ENCODE measurements at places on chromosomes 2 and 18.

GRCh38 chr2:173417341-173417740 lies 62.7 kb downstream of the CDCA7 start:
- no peak for DNase-seq

DNA sequence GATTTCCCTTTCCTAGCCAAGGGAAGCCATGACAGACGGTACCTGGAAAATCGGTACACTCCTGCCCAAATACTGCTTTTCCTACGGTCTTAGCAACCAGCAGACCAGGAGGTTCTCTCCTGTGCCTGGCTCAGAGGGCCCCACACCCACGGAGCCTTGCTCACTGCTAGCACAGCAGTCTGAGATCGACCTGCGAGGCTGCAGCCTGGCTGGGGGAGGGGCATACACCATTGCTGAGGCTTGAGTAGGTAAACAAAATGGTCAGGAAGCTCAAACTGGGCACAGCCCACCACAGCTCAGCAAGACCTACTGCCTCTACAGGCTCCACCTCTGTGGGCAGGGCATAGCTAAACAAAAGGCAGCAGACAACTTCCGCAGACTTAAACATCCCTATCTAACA lies 6.8 kb upstream of the CD207 start:
- no peak for DNase-seq

DNA sequence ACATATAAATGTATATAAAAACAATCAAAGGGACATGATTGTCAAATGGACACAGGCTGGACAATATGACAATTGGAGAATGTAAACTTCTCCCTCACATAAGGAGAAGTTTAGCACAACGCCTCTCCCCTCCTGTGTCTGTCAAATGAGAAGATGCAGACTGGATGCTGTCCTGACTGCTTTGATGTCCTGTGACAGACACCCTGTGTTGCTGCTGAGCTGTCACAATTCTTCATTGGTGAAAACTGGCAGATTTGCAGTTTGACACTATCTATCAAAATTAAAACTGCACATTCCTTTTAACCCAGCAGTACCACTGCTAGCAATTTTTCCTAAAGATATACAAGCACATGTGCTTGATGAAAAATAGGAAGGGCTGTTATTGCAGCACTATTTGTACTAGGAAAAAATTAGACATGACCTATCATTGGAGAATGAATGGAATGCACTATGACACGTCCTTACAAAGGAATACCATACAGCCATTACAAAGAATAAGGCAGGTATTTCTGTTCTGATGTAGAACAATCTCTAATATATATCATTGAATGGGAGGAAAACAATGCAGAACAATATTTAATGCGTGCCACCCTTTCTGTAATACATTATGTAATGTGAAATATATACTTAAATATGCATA lies 12.4 kb downstream of the DPYSL5 start:
- no peak for DNase-seq

GRCh38 chr2:71929482-71929772 lies 218.2 kb downstream of the CYP26B1 start:
- DNase-seq = no peak

GRCh38 chr2:34836361-34836760 lies 1237.3 kb upstream of the FAM98A start:
- DNase-seq = no peak

DNA sequence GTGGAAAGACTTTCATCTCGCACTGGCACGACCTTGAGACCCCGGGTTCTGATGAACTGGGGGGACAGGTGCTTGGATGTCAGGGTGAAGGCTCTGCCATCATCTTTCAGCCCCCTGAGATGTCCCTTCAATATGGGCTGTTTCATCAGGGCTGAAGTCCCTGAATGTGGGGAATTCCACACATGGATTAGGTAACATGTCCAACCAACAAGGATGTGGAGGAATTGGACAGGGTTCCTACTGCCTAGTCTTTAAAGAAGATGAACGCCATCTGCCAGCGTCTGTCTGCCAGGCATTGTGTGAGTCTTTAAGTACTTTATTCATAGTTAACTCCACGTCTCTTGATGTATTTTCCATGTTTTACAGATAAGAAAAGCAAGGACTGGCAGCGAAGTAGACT lies 5.9 kb upstream of the GRHL1 start:
- no peak for DNase-seq

DNA sequence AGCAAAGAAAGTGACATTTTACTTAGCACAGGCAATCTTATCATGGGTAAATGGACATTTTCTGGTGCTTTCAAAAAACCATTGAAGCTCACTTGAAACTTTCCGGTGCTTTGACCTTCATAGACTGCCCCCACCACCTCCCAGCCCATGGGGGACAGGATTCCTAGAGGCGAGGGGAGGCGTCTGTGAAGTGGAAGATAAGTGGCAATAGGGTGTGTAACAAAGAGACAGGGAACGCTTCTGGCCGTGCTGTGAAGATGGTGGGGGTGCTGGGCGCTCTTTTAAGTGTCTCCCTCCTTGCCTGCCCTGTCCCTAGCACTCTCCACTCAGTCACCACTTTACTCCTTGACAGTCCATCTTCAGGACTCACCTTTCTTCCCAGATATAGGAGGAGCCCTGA lies 23.4 kb upstream of the GMPPA start:
- no peak for DNase-seq

DNA sequence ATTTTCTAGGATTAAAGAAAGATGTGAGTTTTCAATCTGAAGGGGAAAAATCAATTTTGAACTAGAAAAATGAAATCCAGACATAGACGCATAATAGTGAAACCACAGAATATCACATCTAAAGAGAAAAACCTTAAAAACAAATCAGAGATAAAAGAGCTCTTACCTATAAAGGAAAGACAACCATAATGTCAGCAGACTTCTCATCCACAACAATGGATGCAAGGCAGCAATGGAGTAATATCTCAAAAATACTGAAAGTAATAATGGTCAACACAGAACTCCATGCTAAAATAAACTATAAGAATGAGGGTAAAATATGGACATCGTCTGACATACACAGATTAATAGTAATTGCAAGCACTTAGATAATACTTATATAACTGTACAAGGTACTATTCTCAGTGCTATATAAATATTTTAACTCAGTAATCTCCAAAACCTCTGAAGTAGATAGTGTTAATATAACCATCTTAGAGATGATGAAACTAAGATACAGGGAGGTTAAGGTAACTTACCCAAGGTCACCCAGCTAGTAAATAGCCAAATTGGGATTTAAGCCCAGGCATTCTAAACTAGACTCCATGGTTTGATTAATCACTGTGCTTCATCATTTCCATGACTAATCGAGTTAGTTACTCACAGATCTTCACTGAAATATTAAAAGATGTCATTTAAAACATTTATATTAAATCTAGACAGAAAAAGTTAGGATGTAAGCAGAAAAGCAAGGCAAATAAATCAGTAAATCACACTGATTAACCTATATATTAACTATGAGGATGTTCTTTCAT lies 89.4 kb upstream of the SPTBN1 start:
- DNase-seq = no peak

- no peak for DNase-seq
These were observed 45.3 kb downstream of the TNFRSF11A start for GRCh38 chr18:62370366-62370765.

DNA sequence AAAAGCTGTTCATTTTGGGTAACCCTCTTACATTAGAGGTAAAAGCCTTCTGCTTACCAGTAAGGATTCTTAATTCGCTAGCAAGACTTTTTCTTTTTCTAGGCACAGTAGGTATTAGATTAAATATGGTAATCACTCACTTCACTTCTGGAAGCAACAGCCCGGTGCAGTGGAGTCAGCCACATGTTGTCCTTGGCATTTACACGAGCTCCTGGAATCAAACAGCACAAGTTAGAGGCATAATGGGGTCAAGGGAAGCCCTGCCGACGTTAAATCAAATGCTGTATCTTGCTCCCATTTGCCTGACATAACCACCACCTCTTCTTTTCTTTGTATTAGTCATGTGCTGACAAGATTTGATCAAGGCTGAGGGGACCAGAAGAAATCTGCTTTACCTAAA lies 174.1 kb downstream of the ANKRD44 start:
- DNase-seq = no peak

- DNase-seq = no peak
These were observed 10.8 kb upstream of the MYO1B start for GRCh38 chr2:191234376-191234775.

DNA sequence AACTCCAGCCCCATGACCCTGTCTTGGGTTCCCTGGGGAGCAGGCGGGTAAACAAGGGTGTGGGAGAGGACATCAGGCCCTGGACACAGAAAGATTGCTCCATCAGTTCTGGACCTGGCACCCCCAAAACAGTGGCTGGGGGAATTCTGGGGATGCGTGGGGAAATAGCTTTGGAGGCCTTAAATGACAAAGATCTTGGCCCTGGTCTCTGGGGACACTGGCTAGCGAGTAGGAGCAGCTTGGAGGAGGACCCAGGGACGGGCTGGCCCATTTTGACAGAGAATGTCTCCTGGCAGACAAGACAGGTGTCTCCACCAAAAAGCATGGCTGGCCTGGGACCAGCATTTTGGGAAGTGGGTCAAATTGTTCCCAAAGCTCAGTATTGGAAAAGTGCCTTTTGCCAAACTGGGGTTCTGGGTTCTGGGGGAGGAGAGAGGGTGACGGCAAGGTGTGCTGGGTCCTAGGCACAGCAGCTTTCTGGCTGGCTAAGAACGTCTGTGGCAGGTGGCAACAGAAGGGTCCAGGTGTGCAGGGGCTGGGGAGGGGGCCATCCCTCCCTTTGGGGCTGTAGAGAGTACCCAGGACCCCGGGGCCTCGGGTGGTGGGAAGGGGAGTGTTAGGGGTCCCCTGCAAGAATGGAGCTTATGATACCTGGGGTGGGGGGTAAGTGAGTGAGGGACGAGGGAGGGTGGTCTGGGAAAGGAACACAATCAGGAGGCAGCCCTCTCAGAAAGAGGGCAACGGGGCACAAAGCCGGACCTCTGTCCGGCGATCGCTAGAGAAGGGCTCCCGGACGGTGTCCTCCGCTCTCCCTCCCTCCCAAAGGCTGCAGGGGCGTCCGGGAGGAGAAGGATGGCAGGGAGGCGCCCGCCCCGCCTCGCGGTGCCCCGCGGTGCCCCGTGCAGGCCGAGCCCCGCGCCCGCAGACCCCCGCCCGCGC lies 556 bp downstream of the CYRIA start:
- DNase-seq = no peak

DNA sequence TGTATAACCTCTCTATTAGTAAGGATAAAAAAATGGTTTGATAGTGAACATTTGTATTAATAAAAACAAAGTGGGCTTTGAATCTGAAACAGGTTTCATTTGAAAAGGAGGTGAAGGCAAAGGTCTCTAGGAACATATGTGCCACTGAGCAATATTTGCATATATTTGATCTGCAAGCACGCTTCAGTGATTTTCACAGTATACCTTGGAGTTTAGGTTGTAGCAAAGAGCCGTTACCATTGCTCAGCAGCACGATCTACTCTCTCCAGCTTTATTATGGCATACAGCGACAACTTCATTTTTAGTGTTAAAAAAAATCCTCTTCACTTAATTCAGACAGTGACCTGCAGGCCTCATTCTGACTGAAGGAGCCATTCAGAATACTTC lies 75.8 kb upstream of the ZEB2 start:
- DNase-seq = no peak

DNA sequence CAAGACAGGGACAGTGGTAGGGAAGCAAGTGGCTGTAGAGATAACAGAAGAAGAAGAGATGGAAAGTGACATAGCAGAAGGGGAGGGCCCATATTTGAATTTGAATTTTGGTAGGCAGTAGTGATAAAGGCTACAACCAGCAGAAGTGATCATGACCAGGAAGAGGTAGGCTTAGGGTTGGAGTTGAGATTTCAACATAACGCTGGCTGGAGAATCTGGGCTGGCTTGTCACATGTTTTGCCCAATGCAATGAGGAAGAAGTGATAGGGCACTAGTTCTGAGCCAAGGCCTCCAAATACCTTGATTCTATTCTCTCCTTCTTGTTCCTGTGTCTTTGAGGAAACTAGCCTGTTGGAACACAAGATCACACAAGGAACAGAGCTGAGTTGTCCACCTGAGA lies 69.4 kb downstream of the SCG2 start:
- DNase-seq = no peak

DNA sequence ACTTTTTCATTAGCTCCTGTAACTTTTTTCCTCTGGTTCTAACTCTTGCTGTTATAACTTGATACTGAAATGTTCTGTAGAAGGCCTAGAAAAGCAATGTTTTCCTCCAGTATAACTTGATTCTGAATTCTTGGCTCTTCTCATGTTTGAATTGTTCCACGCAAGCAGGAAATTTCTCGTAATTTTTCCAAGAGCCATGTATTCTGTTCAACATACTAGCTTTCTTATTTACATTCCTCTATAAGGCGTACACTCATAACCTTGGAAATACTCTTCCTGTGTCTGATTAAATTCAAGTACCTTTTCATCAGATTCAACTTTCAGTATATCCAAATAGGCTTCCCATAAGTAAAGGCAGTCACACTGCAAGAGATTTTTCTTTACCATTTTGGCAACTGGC lies 109.1 kb downstream of the SMAD2 start:
- DNase-seq = no peak

DNA sequence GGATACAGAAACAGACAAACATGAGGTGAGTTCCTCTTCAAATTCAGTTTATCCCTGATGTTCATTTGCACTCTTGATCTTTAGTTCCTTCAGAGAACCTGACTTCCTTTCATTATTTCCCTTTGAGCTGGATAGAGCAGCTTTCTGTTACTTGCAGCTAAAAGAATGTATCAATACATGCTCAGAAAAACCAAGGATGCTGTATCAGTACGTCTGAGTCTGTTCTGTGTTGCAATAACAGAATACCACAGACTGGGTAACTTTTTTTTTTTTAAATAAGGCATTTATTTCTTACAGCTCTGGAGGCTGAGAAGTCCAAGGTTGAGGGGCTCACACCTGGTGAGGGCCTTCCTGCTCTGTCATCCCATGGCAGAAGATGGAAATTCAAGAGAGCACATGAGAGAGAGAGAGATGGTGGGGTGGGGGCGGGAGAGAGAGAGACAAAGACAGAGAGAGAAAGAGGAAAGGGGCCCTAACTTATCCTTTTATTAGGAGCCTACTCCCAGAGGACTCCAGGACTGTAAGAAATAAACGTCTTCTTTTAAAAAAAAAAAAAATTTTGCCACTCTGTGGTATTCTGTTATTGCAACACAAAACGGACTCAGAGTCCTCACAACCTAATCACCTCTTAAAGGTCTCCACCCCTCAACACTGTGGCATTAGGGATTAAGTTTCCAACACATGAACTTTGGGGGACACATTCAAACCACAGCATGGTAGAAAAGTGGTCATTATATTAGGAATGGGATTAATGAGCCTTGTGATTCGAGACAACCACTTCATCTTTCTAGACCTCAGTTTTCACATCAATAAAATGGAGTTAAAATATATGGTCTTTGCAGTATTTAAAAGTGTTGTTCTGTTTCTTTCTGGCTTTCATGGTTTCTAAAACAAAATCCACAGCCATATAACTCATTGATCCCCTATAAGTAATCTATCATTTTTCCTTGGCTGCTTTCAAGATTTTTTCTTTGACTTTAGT lies 18.4 kb upstream of the SELENOI start:
- no peak for DNase-seq
